Activated naive CD4-positive, alpha-beta T cell treated with Interleukin-2 at 50 U/mL for 16 hours (primary cell): ENCODE measurements at places on chromosomes 5 and 9.

- DNase-seq, result no peak
These were observed 32.8 kb downstream of the RHOBTB3 start for GRCh38 chr5:95763941-95764340.

DNA sequence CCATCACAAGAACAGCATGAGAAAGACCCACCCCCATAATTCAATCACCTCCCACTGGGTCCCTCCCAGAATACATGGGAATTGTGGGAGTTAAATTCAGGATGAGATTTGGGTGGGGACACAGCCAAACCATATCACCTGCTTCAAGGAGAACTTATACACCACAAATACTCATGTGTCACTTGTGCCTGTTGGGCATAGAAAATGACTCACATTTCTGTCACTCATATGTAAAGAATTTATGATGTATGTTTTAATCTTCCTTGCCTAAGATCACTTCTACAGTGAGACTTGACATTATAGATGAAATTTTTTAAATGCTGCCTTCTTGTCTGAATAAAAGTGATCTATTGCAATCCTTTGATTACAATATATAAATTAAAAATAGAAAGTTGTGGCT, 23.0 kb upstream of the PRDM6 start:
- DNase-seq, result no peak

DNA sequence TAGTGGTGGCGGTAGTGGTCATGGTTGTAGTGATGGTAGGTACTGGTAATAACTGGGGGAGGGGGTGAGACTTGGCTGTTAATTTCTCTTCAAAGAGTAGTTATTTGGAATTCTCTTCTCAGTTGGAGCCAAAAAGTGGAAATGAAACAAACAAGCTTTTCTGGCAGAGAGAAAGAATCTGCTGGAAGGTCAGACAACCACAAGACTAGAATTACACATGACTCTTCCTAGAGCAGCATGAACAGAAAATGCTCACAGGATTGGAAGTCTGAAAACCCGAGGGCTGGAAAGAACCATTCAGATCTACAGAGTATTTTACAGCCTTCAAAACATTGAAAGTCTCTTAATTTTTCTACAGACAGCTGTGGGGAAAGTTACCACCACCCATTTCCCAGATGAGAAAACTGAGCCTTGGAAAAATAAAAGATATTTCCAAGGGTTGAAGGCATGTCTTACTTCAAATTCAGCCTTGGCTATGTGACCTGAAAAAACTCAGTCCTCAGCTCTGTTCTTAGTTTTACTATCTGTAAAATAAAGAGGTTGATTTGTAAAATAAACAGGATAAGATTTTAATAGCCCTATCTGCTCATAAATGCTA, 42.9 kb upstream of the TRIM32 start:
- no peak for DNase-seq

- DNase-seq, result no peak
These were observed 89.8 kb downstream of the PTTG1 start for GRCh38 chr5:160511280-160511929.

GRCh38 chr5:119055294-119055693, 15.6 kb upstream of the DMXL1 start:
- no peak for DNase-seq

GRCh38 chr5:95884511-95884910, 62.0 kb upstream of the GLRX start:
- no peak for DNase-seq

DNA sequence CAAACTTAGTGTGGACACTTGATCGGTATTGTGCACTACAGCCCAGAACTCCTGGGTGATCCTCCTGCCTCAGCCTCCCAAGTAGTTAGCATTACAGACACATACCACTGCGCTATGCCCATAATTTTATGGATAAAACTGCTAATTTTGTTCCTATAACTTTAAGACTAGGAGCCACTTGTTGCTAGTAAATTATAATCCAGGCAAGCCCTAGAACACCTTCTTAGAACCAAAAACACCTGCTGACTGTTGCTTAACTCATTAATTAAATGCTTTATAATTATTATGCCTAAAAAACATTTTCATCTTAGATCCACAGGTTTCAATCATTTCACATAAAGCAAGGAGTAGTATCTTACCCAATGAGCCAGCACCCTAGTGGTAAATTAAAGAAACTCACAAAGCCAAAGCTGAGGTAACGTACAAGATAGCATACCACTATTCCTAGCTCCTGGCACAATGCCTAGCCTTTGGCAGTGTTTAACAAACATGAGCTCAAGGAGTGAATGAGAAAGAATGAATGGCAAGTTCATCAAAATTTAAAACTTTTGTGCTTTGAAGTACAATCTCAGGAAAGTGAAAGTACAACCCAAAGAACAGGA, 5.4 kb downstream of the MRPS27 start:
- DNase-seq, result no peak
